ENCODE measurements at places on chromosomes 6 and 20. TPM values are rescaled to one million over a fixed set of nuclear protein-coding genes. Genes with fewer than 3 reads are reported as not detected.

DNA sequence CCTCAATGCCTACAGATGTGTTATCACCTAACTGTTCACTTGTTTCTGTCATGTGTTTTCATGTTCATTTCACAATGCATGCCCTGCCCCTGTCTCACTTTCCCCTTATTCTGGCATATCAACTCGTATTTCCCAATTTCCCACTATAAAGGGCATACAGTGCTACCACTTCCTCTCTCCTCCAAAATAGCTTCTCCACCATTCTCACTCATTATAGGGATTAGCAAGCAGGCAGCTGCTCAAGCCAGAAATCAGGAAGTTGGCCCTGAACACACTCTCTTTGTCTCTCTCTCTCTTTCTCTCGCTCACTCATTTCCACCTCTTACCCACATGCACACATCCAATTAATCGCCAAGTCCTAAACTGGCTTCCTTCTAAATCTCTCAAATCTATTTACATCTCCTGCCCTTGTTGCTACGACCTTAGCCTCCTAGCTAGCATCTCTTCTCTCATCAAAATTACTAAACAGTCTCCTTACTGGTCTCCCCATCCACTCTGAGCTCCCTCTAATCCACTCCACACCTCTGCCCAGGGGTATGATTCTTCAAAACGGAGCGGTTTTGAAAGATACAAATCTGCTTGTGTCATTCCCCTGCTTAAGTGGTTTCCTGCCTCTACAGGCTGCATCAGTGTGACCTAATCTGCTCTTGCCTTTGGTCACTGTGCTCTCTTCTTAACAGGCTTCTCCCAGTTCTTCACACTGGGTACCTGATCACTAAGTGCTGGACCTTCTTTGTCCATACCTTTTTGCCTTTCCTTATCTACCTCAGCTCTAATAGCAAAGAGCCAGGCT lies 196.2 kb downstream of the BTBD9 start:
- H3K4me3 ChIP-seq: no peak overlapping the region
- DNase-seq: no peak
- no peaks in the 10 kb centered on the region for H3K36me3 ChIP-seq
- H3K27ac ChIP-seq: no peak overlapping the region
- H3K4me1 ChIP-seq: peaks cover 5% of the 10 kb centered on the region

C6orf141 gene
- total RNA-seq: not detected

CDC5L gene
- total RNA-seq: 20.4 TPM

PLCB4 gene
- 29.5 TPM for total RNA-seq

- H3K4me3 ChIP-seq: no peak overlapping the region
- no peak overlapping the region for H3K27ac ChIP-seq
- DNase-seq: no peak
- no peaks in the 10 kb centered on the region for H3K36me3 ChIP-seq
Measured at GRCh38 chr6:14266266-14266665, 148.7 kb downstream of the CD83 start.

DNA sequence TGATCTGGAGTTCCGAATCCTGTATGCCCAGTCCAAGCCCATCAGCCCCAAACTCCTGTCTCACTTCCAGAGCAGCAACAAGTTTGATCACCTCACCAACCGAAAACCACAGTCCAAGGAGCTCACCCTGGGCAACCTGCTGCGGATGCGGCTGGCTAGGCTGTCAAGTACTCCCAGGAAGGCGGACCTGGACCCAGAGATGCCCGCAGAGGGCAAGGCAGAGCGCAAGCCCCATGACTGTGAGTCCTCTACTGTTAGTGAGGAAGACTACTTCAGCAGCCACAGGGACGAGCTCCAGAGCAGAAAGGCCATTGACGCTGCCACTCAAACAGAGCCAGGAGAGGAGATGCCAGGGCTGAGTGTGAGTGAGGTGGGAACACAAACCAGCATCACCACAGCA lies 10.5 kb upstream of the DHX35 start:
- no peak overlapping the region for H3K4me3 ChIP-seq
- no peaks in the 10 kb centered on the region for H3K27me3 ChIP-seq
- no peak for DNase-seq
- no peaks in the 10 kb centered on the region for H3K36me3 ChIP-seq
- H3K4me1 ChIP-seq: no peaks in the 10 kb centered on the region

TAGAP gene
- total RNA-seq: 1.9 TPM

DNA sequence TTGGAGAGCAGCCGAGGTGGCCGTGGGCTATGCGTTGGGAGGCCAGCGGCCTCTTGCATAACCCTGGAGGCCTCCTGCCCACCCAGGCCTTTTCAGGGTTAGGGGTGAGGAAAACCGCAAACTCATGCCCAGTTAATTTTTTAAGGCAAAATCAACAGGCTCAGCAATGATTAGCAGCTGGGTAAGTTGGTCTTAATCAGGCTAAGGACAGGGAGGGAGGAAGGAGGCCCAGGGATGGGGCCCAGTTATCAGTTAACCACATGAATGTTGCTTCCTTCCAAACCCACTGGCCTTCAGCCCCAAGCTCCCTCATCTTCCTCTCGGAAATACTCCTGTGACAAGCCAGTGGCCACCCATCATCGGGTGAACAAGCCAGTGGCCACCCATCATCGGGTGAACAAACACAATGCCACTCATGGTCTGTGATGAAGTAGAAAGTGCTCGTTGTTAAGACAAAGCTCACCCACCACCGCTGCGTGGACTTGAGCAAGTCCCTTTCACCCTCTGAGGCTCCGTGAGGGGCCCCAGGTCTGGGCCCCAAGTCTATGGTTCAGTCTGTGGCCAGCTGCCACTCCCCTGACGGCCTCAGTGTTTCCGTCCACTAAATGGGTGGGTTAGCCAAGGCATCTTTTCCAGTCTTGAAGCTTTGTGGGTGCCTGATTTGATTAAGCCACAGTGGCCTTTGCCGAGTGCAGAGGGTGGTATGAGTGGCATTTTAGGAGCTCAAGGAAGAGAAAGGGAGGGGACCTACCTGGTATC lies 39.4 kb downstream of the HNF4A start:
- no peaks in the 10 kb centered on the region for H3K4me1 ChIP-seq
- H3K4me3 ChIP-seq: no peak overlapping the region
- H3K27me3 ChIP-seq: no peaks in the 10 kb centered on the region

GRCh38 chr6:152783217-152783878 lies 32.8 kb downstream of the VIP start:
- DNase-seq: no peak
- no peak overlapping the region for H3K27ac ChIP-seq
- H3K36me3 ChIP-seq: no peaks in the 10 kb centered on the region
- no peaks in the 10 kb centered on the region for H3K4me1 ChIP-seq
- no peaks in the 10 kb centered on the region for H3K27me3 ChIP-seq
- H3K4me3 ChIP-seq: no peak overlapping the region

EPB41L1 gene
- 20.0 TPM for total RNA-seq

ZC2HC1B gene
- total RNA-seq: not detected

DNA sequence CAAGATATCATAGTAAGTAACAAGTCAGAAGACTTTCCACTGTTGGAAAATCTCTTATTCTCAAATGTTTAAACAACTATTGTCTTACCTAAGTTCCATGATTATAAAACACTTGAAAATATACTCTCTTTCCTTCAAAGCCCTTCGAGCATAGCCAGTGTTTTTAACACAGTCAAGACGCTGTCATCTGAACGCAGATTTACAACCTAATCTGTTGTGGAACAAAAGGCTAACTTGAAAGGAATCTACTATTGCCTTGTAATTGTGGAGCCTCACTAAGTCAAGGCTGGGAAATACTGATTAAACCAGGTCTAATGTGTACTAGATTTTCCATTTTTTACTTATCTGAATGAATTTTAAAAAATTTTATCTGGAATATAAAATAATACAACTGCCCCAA lies 205.8 kb downstream of the TRDN start:
- no peak overlapping the region for H3K4me3 ChIP-seq
- no peak for DNase-seq
- no peaks in the 10 kb centered on the region for H3K36me3 ChIP-seq
- no peaks in the 10 kb centered on the region for H3K27me3 ChIP-seq

GRCh38 chr6:107386340-107386739 lies 73.0 kb downstream of the PDSS2 start:
- DNase-seq: no peak
- no peaks in the 10 kb centered on the region for H3K36me3 ChIP-seq
- H3K4me1 ChIP-seq: no peaks in the 10 kb centered on the region
- no peak overlapping the region for H3K27ac ChIP-seq

GRCh38 chr6:134714679-134715078 lies 235.2 kb downstream of the ALDH8A1 start:
- H3K27me3 ChIP-seq: no peaks in the 10 kb centered on the region
- DNase-seq: peak; percentile 33
- H3K27ac ChIP-seq: no peak overlapping the region
- peaks cover 10% of the 10 kb centered on the region for H3K4me1 ChIP-seq

- peaks cover 41% of the 10 kb centered on the region for H3K4me1 ChIP-seq
- no peak for DNase-seq
- H3K4me3 ChIP-seq: peak overlapping the region; percentile 42
- H3K36me3 ChIP-seq: no peaks in the 10 kb centered on the region
- no peaks in the 10 kb centered on the region for H3K27me3 ChIP-seq
Measured at GRCh38 chr6:33391922-33392594, 435 bp downstream of the KIFC1 start.

- no peak for DNase-seq
- H3K4me1 ChIP-seq: peaks cover 11% of the 10 kb centered on the region
- no peak overlapping the region for H3K27ac ChIP-seq
- no peaks in the 10 kb centered on the region for H3K36me3 ChIP-seq
- H3K27me3 ChIP-seq: no peaks in the 10 kb centered on the region
Measured at GRCh38 chr6:44737829-44738528, 350.5 kb downstream of the CDC5L start.

DNA sequence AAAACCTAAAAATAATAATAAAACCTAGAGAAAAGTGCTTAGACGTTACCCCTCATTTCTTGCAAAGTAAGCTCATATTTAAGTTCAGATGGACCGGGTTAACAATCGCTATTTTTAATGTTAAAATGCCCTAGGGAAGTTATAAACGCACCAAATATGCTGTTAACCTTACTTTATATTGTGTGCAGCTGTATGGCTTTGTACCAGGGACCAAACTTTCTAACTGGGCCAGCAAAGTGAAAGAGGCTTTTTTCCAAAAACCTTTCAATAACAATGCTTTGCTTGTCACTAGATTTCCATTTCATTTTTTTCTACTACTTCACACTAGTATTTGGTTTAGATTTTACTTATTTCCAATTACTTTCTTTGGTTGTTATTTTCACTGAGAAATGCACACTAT lies 248.5 kb downstream of the FOXC1 start:
- H3K27ac ChIP-seq: no peak overlapping the region
- no peaks in the 10 kb centered on the region for H3K36me3 ChIP-seq
- H3K27me3 ChIP-seq: no peaks in the 10 kb centered on the region
- no peaks in the 10 kb centered on the region for H3K4me1 ChIP-seq
- DNase-seq: no peak
